Neuronal stem cell (in vitro differentiated cells): ENCODE measurements at places on chromosomes 11 and 22.
A peak's percentile ranks its signal among the peaks of the same experiment; 100 is the strongest.

DNA sequence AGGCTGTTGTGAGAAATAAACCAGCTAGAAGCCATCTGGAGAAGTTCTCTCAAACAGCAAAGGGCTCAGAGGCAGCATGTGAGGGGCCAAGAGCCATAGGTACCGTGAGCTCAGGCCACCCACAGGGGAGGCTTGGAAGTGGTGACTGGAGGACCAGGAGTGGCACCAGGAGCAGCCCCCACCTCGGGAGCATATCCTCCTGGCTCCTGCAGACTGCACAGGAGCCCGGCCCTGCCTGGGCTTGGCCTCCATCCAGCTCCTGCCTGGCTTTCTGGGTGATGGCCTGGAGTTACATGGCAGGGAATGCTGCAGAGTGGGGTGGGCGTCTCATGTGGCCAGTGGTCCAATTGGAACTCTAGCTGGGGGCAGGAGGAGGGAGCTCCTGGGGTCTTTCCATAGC, 4.2 kb upstream of the MPPED1 start:
- H3K27me3 ChIP-seq, result peaks cover 66% of the 10 kb centered on the region
- DNase-seq, result no peak
- H3K4me3 ChIP-seq, result no peak overlapping the region
- no peak overlapping the region for H3K27ac ChIP-seq
- H3K4me1 ChIP-seq, result no peaks in the 10 kb centered on the region
- H3K36me3 ChIP-seq, result no peaks in the 10 kb centered on the region

DNA sequence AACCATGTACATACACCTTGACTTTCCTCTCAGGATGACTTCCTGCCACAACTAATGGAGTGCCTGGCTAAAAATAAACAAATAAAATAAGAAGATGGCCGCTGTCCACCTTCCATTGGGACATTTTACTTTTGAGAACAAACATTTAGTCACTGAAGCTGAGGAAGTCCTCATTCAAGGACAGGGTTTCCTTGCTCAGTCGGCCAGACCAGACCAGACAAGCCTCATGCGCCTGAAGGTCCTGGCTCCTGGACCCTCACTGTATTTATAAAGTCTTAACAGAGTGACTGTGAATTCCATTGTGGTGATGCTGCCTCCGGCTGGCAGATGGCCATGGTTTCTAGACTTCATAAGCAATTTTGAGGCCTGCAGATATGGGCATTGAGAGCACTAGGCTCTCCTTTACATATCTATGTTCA, 114.5 kb downstream of the MAML2 start:
- H3K36me3 ChIP-seq, result no peaks in the 10 kb centered on the region
- H3K4me3 ChIP-seq, result no peak overlapping the region
- no peak overlapping the region for H3K27ac ChIP-seq
- no peak for DNase-seq
- H3K27me3 ChIP-seq, result no peaks in the 10 kb centered on the region

DNA sequence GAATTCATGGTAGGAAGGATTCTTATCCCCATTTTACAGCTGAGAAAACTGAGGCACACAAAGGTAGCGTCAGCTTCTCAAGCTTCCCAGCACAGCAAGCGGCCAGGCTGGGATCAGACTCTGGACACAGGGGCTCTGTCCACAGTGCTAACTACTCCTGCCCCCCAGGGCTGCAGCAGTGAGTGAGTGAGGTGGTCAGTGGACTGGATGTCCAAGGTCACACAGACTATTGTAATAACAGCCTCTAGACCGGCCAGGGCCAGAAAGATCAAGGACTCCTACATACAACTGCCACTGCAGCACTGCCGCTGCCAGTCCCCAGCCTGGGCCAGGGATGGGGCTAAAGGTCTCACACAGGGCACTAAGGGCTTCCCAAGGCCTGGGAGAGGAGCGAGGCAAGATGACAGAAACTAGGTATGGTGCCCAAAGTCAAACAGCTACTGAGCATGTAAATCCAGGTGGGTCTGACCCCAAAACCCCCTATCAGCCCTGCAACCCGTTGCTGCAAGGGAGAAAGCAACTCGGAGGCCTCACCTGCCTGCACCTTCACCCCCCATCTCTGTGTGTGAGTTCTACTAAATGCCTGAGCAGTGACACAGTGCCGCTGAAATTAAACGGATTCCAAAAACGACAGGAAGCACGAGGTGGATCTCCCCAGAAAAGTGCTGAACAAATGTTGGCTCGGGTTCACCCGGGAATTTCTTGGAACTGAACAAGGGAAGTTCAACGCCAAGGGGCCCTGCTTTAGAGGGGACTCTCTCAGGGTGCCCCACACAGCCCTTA, 161.8 kb upstream of the GRK3 start:
- H3K27ac ChIP-seq, result no peak overlapping the region
- H3K4me1 ChIP-seq, result peaks cover 28% of the 10 kb centered on the region
- no peak for DNase-seq
- H3K36me3 ChIP-seq, result no peaks in the 10 kb centered on the region
- peaks cover 5% of the 10 kb centered on the region for H3K27me3 ChIP-seq
- no peak overlapping the region for H3K4me3 ChIP-seq

- H3K27ac ChIP-seq, result no peak overlapping the region
- DNase-seq, result no peak
- H3K27me3 ChIP-seq, result no peaks in the 10 kb centered on the region
- peaks cover under 1% of the 10 kb centered on the region for H3K4me1 ChIP-seq
- H3K36me3 ChIP-seq, result no peaks in the 10 kb centered on the region
These were observed 26.1 kb upstream of the APLP2 start for GRCh38 chr11:130043575-130043974.

DNA sequence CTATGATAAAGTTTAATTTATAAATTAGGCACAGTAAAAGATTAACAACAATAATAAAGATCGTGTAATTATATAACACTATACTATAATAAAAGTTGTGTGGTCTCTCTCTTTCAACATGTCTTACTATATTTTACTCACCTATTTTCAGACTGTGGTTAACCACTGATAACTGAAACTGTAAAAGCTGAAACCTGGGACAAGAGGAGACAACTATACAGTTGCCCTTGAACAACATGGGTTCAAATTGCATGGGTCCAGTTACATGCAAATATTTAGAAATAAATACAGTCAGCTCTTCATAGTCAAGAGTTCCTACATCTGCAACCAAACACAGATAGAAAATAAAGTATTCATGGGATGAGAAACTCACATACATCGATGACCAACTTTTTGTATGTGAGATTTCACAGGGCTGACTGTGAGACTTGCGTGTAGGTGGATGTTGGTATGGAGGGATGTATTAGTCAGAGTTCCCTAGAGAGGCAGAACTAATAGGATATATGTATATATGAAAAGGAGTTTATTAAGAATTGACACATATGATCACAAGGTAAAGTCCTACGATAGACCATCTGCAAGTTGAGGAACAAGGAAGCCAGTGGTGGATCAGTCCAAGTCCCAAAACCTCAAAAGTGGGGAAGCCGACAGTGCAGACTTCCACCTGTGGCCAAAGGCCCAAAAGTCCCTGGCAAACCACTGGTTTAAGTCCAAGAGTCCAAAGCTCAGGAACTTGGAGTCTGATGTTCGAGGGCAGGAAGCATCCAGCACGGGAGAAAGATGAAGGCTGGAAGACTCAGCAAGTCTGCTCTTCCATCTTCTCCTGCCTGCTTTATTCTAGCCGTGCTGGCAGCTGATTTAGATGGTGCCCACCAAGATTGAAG, 359.5 kb downstream of the INSC start:
- H3K27ac ChIP-seq, result no peak overlapping the region
- no peaks in the 10 kb centered on the region for H3K27me3 ChIP-seq
- H3K4me3 ChIP-seq, result no peak overlapping the region
- H3K4me1 ChIP-seq, result no peaks in the 10 kb centered on the region

GRCh38 chr11:104159356-104159755, 4.6 kb downstream of the PDGFD start:
- peaks cover 7% of the 10 kb centered on the region for H3K4me1 ChIP-seq
- H3K36me3 ChIP-seq, result no peaks in the 10 kb centered on the region
- no peaks in the 10 kb centered on the region for H3K27me3 ChIP-seq
- no peak for DNase-seq
- no peak overlapping the region for H3K4me3 ChIP-seq

DNA sequence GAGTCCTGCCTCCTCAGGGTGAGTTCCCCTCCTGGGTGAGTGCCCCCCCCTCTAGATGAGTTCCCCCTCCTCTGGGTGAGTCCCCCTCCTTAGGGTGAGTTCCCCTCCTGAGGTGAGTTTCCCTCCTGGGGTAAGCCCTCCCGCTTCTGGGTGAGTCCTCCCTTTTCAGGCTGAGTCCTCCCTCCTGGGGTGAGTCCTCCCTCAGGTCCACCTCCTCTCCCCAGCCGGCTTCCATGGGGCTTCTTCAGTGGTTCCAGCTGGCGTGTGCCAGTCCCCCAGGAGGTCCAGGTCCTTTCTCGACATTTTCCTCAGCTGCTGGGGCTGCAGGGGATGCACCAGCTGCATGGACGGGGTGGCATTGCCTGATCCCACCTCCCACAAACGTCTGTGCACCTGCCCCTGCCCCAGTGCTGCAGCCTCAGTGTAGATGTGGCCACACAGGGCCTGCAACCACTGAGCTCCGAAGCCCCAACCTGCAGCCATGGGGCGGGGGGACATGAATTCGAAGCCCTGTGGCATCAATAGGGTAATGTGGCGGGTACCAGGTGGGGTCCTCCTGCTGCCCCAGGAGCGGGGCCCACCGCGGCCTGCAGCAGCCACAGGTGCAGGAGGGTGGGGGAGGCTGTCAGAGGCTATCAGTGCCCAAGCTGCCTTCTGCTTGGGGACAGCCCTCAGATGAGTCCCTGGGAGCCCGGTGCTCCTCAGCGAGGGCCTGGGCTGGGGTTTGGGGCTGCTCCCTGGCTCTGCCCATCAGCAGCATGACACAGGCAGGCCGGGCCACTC, 101.3 kb upstream of the FGF3 start:
- H3K4me3 ChIP-seq, result no peak overlapping the region
- H3K27me3 ChIP-seq, result peaks cover 19% of the 10 kb centered on the region
- H3K27ac ChIP-seq, result no peak overlapping the region
- no peaks in the 10 kb centered on the region for H3K36me3 ChIP-seq
- peaks cover 4% of the 10 kb centered on the region for H3K4me1 ChIP-seq

DNA sequence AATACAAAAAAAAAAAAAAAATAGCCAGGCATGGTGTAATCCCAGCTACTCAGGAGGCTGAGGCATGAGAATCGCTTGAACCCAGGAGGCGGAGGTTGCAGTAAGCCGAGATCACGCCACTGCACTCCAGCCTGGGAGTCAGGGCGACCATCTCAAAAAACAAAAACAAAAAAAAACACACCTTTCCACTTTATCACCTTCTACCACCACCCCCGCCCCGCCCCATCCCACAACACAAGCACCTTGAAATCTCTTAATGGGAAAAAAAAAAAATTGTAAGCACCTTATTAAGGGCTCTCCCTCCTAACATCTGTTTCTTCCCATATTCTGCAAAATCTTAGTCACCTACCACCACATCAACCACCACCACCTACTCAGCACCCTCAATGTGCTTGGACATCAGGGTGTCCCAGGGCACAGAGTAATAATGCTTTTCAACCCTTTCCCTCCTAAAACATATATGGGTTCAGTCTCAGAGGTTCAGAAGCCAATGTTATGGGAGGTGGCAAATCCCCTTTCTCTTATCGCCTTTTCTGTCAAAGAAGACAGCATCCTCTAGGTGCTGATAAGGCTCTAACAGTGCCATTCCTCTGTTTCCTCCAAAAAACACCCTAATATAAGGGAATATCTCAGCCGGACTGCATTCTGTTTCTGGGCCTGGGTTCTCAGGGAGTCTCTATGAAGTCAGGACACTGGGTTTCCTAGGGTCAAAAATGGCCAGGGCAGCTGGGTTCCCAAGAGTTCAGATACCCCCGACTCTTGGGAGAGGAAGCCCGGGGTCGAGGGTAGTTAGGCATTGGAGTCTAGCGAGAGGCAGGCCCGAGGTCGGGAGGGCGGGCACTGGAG, 718 bp downstream of the INTS5 start:
- no peak for DNase-seq
- peaks cover 4% of the 10 kb centered on the region for H3K4me1 ChIP-seq
- H3K4me3 ChIP-seq, result peak overlapping the region; percentile 97
- H3K27ac ChIP-seq, result no peak overlapping the region
- H3K36me3 ChIP-seq, result peaks cover 30% of the 10 kb centered on the region
